Activated T-cell treated with anti-CD3 and anti-CD28 coated beads, Interleukin-2, amount 50 U/mL, for 72 hours (primary cell): ENCODE measurements at places on chromosomes 16 and 17. TPM values are rescaled to one million over a fixed set of nuclear protein-coding genes. Genes with fewer than 3 reads are reported as not detected.

DNA sequence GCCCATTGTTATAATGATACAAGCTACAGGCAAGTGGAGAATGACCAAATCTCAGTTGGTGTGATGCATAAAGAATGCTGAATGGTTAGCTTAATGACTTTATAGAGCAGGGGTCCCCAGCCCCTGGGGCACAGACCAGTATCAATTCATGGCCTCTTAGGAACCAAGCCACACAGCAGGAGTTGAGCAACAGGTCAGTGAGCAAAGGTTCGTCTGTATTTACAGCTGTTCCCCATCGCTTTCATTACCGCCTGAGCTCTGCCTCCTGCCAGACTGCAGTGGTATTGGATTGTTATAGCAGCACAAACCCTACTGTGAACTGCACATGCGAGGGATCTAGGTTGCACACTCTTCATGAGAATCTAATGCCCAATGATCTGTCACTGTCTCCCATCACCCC, 114.0 kb upstream of the ZFHX3 start:
- peaks cover 5% of the 10 kb centered on the region for H3K4me1 ChIP-seq
- no peaks in the 10 kb centered on the region for H3K36me3 ChIP-seq
- no peak overlapping the region for H3K4me3 ChIP-seq
- H3K27me3 ChIP-seq, result no peaks in the 10 kb centered on the region

- H3K4me1 ChIP-seq, result no peaks in the 10 kb centered on the region
- no peak overlapping the region for H3K27ac ChIP-seq
- no peak overlapping the region for H3K4me3 ChIP-seq
- no peaks in the 10 kb centered on the region for H3K36me3 ChIP-seq
- DNase-seq, result no peak
These were observed 195.8 kb downstream of the SALL1 start for GRCh38 chr16:50955311-50955710.

GRCh38 chr16:52832771-52833170, 219.9 kb downstream of the CHD9NB start:
- DNase-seq, result no peak
- no peak overlapping the region for H3K4me3 ChIP-seq
- H3K36me3 ChIP-seq, result no peaks in the 10 kb centered on the region
- no peaks in the 10 kb centered on the region for H3K4me1 ChIP-seq
- no peak overlapping the region for H3K27ac ChIP-seq

- H3K36me3 ChIP-seq, result peaks cover 7% of the 10 kb centered on the region
- no peak for DNase-seq
- H3K27ac ChIP-seq, result no peak overlapping the region
- H3K4me1 ChIP-seq, result peaks cover 7% of the 10 kb centered on the region
- no peaks in the 10 kb centered on the region for H3K27me3 ChIP-seq
These were observed 5.4 kb upstream of the PSMD7 start for GRCh38 chr16:74291176-74291575.

- H3K36me3 ChIP-seq, result peaks cover 3% of the 10 kb centered on the region
- DNase-seq, result no peak
- H3K27me3 ChIP-seq, result no peaks in the 10 kb centered on the region
- H3K27ac ChIP-seq, result peak overlapping the region; percentile 27
These were observed 251.3 kb downstream of the NTN1 start for GRCh38 chr17:9272501-9273200.

DNA sequence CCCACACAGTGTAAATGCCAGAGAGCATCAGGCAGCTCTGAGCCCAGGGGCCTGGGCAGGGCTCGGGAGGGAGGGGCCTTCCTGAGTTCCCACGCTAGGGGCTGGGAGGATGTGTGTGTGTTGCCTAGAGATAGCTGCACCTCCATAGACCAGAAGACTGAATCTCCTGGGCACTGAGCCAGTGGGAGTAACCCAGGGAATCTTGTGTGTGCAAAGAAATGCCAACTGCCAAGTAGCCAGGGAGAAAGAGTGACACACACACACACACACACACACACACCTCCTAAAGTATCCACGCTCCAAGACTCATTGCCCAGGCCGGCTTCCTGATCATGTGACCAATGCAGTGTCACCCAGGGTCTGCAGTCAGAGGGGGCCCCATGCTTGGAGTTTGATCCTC, 166.2 kb upstream of the RPL38 start:
- H3K4me3 ChIP-seq, result no peak overlapping the region
- H3K27ac ChIP-seq, result no peak overlapping the region
- H3K36me3 ChIP-seq, result no peaks in the 10 kb centered on the region
- peaks cover 4% of the 10 kb centered on the region for H3K27me3 ChIP-seq

DNA sequence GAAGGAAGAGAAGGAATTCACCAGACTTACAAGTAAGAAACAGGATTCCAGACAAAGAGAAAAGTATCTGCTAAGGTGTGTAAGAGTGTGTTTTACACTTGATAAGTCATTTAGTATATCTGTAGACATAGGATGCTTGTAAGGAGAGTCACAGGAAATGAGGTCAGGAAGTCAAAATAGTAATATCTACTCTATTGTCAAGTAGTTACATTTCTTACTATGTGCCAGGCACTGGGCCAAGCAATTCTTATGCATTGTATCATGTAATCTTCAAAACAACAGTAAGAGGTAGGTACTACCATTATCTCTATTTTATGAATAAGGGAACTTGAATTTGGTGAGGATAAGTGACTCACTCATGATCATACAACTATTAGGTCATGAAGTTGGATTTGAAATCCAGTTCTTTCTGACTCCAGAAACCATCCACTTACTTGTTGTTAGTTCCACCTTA, 129.1 kb downstream of the SNX11 start:
- no peaks in the 10 kb centered on the region for H3K36me3 ChIP-seq
- H3K27ac ChIP-seq, result no peak overlapping the region
- DNase-seq, result no peak
- no peak overlapping the region for H3K4me3 ChIP-seq
- H3K27me3 ChIP-seq, result no peaks in the 10 kb centered on the region
- peaks cover 31% of the 10 kb centered on the region for H3K4me1 ChIP-seq

DNA sequence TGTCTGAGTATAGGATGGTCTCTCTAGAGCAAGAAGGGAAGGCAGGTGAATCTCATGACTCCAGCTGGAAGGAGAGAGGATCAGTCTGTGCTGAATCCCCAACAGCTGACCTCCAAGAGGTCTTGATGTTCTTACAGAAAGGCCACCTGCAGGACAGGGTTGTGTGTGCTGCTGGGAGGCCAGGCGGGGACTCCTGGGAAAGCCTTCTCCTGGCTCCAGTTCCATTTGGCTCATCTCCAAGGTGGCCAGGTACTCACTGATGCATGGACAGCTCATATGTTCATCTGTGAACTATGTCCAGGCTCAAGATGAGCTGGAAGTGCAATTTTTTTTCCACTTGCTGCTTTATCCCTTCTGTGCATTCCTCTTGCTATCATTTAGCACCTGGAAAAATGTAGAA, 730.2 kb upstream of the RBFOX1 start:
- H3K36me3 ChIP-seq, result no peaks in the 10 kb centered on the region
- H3K4me1 ChIP-seq, result no peaks in the 10 kb centered on the region
- H3K4me3 ChIP-seq, result no peak overlapping the region
- no peak for DNase-seq
- H3K27ac ChIP-seq, result no peak overlapping the region

DNA sequence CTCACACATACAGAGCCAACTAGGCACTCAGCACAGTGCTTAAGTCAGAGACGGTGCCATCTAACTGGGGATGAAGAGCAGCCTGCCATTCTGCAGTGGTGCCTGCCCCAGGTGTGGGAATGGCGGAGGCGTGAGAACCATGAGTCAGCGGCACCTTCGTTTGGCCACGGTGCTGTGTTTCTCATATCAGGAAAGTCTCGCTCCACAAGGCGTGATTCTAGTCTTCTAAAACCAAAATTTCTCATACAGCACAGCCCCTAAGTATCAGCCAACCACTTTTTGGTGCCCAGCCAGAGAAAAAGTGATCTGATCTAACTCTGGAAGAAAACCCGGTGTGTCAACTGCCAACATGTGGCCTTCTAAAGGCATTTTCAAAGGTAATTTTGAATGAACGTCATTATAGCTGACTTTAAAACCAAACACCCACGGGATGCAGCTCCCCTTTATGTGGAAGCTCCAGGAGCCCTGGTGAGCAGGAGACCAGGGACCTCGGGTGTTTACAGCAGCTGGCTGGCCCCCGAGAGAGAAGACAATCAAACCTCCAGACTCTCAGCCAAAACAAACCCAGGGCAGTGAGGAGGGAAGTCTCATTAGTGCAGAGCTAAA, 54.6 kb downstream of the ABCC12 start:
- no peaks in the 10 kb centered on the region for H3K36me3 ChIP-seq
- peaks cover 47% of the 10 kb centered on the region for H3K27me3 ChIP-seq
- H3K4me3 ChIP-seq, result no peak overlapping the region
- peak; percentile 63 for DNase-seq

- H3K4me1 ChIP-seq, result no peaks in the 10 kb centered on the region
- H3K36me3 ChIP-seq, result no peaks in the 10 kb centered on the region
- no peak for DNase-seq
- peaks cover 8% of the 10 kb centered on the region for H3K27me3 ChIP-seq
- H3K4me3 ChIP-seq, result no peak overlapping the region
These were observed 271.1 kb upstream of the CCL2 start for GRCh38 chr17:33983824-33984574.

DNA sequence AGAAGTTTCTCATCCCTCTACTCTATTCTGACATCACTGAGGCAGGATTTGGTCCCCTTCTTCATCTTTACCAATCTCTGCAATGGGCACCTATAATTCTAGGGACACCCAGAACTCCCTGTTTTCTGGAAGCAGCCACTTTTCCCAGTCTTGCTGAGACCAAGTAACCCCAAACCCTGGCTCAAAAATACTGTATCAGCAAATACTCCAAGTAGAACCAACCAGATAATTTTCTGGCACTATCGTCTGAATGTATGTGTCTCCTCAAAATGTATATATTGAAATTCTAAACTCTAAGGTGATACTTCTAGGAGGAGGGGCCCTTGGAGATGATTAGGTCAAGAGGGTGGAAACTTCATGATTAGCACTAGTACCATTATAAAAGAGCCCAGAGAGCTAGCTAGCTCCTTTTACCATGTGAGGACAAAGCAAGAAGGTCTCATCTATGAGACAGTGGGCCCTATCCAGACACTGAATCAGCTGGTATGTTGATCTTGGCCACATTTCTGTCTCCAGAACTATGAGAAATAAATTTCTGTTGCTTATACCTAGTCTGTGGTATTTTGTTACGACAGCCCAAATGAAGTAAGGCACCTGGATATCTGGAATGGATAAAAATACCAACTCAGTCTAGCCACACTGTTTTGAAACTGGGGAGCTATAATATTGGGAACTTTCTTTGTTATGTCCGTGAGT, 464.4 kb downstream of the CDH11 start:
- DNase-seq, result no peak
- H3K36me3 ChIP-seq, result no peaks in the 10 kb centered on the region
- H3K4me3 ChIP-seq, result no peak overlapping the region
- H3K27ac ChIP-seq, result no peak overlapping the region
- no peaks in the 10 kb centered on the region for H3K4me1 ChIP-seq
- H3K27me3 ChIP-seq, result no peaks in the 10 kb centered on the region

GRCh38 chr17:74202938-74203337, 540 bp upstream of the RPL38 start:
- peaks cover 21% of the 10 kb centered on the region for H3K27me3 ChIP-seq
- peaks cover 55% of the 10 kb centered on the region for H3K4me1 ChIP-seq
- H3K36me3 ChIP-seq, result peaks cover 16% of the 10 kb centered on the region
- H3K27ac ChIP-seq, result no peak overlapping the region
- peak overlapping the region; percentile 93 for H3K4me3 ChIP-seq

GRCh38 chr17:17493249-17493985, 2.8 kb downstream of the RASD1 start:
- peaks cover 7% of the 10 kb centered on the region for H3K27me3 ChIP-seq
- H3K36me3 ChIP-seq, result peaks cover 3% of the 10 kb centered on the region
- H3K4me3 ChIP-seq, result no peak overlapping the region
- H3K4me1 ChIP-seq, result peaks cover 19% of the 10 kb centered on the region

Gene TPSG1
- total RNA-seq, result 0.32 TPM

Gene PLA2G15
- 7.6 TPM for total RNA-seq

Gene TCAP
- 1.4 TPM for total RNA-seq

Gene COX6A2
- total RNA-seq, result not detected

Gene AGRP
- not detected for total RNA-seq

Gene KLHL10
- 0.36 TPM for total RNA-seq

Gene BCL6B
- total RNA-seq, result 1.4 TPM

Gene MYH1
- total RNA-seq, result not detected

Gene JPH3
- 0.74 TPM for total RNA-seq

Gene C16orf95
- 17.8 TPM for total RNA-seq

Gene RNF167
- total RNA-seq, result 176 TPM
